ENCODE measurements at places on chromosomes 13 and 19.

- no peak for DNase-seq
These were observed 9.5 kb upstream of the WTIP start for GRCh38 chr19:34471906-34472700.

GRCh38 chr13:103451656-103452055 is 385.4 kb upstream of the SLC10A2 start:
- DNase-seq, result peak; percentile 13

GRCh38 chr19:39867133-39867532 is 21.0 kb upstream of the FBL start:
- no peak for DNase-seq

- no peak for DNase-seq
These were observed 81.1 kb downstream of the STK24 start for GRCh38 chr13:98495627-98496478.

DNA sequence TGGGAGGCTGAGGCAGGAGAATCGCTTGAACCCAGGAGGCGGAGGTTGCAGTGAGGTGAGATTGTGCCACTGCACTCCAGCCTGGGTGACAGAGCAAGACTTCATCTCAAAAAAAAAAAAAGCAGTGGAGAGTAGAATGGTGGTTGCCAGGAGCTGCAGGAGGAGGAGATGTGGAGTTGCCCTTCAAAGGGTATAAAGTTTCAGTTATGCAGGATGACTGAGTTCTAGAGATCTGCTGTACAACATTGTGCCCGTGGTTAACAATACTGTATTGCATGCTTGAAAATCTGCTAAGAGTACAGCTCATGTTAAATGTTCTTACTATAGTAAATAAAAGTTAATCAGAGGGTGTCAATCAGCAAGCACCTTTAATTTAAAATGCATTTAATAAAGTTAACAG is 28.4 kb upstream of the LATS2 start:
- DNase-seq, result no peak
